HEK293T (cell line): ENCODE measurements at places on chromosomes 12 and 14.

GRCh38 chr12:40343124-40343523, 118.3 kb downstream of the LRRK2 start:
- DNase-seq, result no peak

GRCh38 chr12:115872919-115873357, 404.6 kb downstream of the MED13L start:
- DNase-seq, result no peak

GRCh38 chr14:103372552-103373304, 12.5 kb upstream of the MARK3 start:
- no peak for DNase-seq

DNA sequence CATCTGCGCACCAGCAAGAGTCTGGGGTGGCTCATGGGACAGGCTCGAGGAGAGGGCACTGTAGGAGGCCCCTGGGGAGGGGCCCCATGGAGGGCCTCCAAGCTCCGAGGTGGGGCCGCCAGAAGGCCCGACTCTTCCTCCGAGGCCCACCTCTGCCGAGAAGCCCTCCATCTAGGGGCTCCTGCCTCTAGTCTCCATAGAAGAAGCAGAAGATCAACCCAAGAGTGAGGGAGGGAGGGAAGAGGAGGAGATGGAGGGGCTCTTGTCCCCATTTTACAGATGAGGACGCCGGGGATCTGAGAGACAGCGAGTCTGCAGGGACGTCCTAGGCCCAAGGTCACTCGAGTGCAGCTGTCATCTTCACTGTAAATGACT, 41.2 kb downstream of the DIO3 start:
- DNase-seq, result no peak
